ENCODE measurements at places on chromosomes 12 and 14. TPM values are rescaled to one million over a fixed set of nuclear protein-coding genes. Genes with fewer than 3 reads are reported as not detected.

GRCh38 chr14:59428581-59429012 lies 36.6 kb downstream of the GPR135 start:
- no peak for DNase-seq

DNA sequence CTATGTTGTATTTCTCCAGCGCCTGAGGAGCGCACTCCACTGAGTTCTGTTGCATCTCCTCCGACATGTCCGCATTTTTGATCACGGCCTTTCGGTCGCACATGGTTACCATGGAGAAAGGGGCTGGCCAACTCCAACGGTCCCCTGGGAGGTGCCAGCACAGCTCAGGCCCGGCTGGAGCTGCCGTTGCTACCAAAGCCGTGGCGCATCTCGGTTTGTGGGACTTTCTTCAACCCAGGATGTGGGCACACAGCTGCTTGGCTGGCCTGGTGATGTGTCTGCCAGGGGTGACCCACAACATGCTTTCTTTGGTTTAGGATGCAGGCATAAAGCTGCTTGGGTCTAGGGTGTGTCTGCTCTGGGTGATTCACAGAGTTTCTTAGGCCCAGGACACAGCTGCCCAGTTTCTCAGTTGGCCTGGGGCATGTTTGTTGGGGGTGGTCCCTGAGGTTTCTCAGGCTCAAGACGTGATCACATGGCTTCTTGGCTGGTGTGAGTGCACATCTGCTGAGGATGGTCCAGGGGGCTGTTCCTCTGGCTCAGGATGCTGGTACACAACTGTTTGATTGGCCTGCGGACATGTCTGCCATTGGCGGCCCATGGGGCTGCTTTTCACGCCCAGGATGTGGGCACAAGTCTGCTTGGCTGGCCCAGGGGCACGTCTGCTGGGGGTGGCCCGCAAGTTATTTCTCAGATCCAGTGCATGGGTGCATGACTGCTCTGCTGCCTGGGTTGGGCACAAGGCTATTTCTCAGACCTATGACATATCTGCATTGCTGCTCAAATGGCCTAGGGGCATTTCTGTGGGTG lies 25.9 kb upstream of the GTF2A1 start:
- DNase-seq, result no peak

DNA sequence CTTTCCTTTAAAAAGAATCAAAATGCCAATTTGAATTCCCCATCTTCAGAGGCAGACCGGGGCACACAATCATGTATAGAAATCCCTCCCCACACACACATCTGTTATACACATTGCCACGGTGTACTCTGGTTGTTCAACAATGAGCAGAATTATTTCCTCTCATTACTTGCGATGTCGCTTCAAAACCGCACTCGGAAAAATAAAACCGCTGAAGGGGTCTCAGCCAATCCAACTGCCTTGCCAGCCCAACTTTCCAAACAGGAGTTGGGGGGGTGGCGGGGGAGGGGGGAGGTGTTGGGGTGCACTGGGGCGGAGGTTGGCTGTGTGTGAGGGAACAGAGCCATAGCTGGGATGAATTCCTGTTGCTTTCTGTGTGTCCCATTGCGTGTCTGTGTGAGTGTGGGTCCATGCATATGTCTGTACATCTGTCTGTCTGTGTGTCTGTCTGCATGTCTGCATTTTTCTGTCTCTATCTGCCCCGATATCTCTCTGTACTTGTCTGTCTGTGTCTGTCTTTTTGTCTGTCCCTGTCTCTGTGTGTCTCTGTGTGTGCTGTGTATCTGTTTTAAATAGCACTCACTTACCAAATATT lies 163.6 kb upstream of the TBX3 start:
- no peak for DNase-seq

- DNase-seq, result no peak
Observed at GRCh38 chr12:113226696-113227568, 5.7 kb downstream of the TPCN1 start.

- DNase-seq, result no peak
Observed at GRCh38 chr14:79101388-79101787, 931.2 kb downstream of the NRXN3 start.

GRCh38 chr12:72234886-72235285 lies 37.3 kb upstream of the TRHDE start:
- no peak for DNase-seq

DNA sequence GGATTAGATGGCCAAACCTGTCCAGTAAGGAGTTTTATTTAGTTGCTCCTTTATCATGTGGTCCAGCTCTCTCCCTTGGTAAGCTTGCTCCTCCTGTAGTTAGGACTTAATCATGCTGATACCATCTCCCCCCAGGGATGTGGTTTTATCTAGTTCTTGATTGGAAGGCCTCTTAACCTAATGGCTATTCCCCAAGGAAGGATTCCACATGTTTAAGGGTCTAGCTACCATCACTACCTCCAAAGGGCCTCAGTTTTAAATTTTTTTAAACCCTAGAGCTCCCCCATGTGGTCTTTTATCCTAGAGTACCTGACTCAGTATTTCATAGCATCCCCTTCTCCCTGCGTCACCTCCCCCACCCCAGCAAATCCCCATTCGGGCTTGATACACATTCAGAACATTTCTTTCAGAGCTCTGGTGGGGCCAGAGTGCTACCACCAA lies 22.5 kb downstream of the MAP3K12 start:
- no peak for DNase-seq

LYZ gene
- total RNA-seq, result not detected

FGD4 gene
- total RNA-seq, result 30.4 TPM

Data from pulmonary artery endothelial cell (primary cell).